ENCODE measurements at places on chromosomes 5 and 9.

GRCh38 chr9:81686614-81687520, 2.5 kb downstream of the TLE1 start:
- DNase-seq = peak; percentile 71

DNA sequence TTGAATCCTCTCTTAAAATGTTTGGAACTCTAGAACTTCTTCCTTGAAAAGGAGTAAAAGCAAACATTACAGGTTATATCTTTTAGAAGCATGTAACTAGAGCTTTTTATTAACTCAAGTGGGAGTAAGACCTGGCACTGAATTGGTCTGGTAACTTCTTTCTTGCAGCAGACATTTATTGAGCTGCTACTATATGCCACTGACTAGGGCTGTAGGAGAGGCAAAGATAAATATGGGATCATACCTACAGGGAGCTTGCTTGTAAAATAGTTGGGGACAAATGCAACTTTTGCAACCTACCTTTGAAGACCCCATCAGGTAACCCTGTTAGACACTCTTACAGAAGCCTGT, 231.9 kb upstream of the TUT7 start:
- no peak for DNase-seq

DNA sequence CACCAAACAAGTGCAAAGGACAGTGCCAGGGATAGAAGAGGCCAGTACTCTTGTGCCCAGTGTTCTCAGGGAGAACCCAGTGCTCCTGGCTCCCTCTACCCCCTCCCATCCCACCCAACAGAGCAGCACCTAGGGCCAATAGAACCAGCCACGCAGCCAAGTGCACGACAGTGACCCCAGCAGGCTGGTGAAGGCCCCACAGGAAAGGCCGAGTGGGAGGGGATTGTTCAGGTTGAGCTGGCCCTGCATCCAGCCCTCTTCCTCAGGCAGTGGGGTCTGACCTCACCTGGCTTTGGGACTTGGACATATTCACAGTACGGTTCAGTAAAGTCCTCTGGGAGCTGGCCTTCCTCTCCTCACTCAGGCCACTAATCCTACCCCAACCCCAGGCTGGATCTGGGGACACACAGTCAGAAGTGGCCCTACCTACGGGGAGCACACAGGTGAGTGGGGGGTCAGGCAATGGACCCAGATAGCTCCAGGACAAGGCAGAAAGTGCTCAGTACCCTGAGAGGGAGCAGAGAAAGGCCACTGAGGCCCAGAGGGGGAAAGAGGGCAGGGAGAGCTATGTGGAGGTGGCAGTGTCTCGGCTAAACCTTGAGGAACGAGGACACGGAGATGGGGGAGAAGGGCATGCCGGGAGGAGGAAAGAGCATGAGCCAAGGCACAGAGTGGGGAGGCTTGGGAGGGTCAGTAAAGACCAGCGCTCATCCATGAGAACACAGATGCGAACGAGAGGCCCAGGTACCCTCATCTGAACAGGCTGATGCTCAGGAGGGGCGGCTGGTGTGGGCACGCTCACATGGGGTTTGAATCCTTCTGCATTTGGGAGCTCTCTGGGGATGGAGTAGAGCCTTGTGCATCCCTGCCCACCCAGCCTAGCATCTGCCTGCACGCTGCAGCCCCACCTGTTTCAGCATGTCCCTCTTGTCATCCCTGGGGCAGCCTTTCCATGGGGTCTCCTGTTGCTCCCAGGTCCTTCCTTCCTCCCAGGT, 25.6 kb downstream of the POLR1E start:
- no peak for DNase-seq

GRCh38 chr5:68219161-68219816, 3.7 kb downstream of the PIK3R1 start:
- DNase-seq = no peak

DNA sequence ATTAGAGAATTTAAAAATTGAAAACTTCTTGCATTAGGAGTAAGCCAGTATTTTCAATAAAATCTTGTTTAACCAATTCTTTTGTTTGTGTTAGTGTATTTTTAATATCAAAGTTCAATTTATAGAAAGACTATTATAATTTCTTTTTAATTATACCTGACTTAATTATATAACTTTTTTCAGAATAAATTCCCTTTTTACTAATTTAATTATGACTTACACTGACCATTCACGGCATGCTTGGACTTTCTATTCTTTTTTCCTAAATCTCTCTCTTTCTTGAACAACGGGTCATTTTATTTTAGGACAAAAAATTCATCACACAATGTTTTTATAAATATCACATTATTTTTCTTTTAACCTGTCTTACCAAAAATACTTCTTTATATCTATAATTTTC, 555.3 kb upstream of the PTGER4 start:
- DNase-seq = no peak

- peak; percentile 8 for DNase-seq
Measured at GRCh38 chr5:114317751-114318150, 44.1 kb upstream of the KCNN2 start.

DNA sequence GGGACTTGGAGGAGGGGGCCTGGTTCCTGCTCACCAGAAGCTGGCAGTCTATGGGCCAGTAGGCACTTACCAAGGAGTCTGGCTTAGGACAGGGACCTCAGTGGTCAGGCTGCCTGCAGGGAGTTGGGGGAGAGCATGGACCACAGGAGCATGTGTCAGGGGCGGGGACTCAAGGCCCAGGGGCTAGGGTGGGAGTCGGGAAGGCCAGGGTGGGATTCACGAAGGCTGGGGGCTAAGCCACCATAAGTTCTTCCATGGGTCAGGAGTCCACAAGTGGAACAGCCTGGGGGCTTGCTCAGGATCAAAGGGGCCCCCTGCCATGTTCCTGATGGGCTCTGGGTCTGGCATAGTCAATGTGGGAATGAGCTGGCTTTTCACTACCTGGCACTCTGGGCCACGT, 11.5 kb upstream of the SLC25A48 start:
- no peak for DNase-seq

GRCh38 chr9:27483576-27483975, 40.5 kb upstream of the IFNK start:
- no peak for DNase-seq

GRCh38 chr9:112530751-112531205, 44.2 kb downstream of the KIAA1958 start:
- no peak for DNase-seq

- no peak for DNase-seq
Measured at GRCh38 chr9:131062969-131063368, 33.4 kb upstream of the AIF1L start.

GRCh38 chr9:95091601-95092261, 225.8 kb downstream of the FANCC start:
- peak; percentile 26 for DNase-seq

- peak; percentile 22 for DNase-seq
Measured at GRCh38 chr5:66830636-66831035, 234.4 kb downstream of the MAST4 start.

- no peak for DNase-seq
Measured at GRCh38 chr9:134158753-134159392, 5.5 kb downstream of the RNU6ATAC start.

- no peak for DNase-seq
Measured at GRCh38 chr9:4333787-4334186, 33.9 kb upstream of the GLIS3 start.

GRCh38 chr5:62306896-62307689, 1.1 kb downstream of the KIF2A start:
- no peak for DNase-seq

DNA sequence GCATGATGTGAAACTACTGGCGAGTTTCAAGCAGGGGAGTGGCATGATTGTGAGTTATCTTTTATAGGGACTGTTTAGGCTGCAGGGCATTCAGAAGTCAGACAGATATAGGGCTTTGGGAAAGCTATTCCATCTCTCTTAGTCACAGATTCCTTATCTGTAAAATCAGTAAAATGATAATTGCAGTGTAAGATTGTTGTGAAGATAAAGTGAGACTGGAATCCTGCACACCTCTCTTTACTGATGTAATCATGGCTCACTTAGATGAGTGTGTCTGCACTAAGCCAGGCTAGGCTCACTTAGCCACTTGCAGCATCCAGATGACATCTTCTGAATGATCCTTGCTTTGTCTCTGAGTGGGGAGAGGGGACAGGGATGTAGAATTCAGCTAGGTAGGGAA, 81.8 kb upstream of the MAMDC2 start:
- DNase-seq = peak; percentile 85

DNA sequence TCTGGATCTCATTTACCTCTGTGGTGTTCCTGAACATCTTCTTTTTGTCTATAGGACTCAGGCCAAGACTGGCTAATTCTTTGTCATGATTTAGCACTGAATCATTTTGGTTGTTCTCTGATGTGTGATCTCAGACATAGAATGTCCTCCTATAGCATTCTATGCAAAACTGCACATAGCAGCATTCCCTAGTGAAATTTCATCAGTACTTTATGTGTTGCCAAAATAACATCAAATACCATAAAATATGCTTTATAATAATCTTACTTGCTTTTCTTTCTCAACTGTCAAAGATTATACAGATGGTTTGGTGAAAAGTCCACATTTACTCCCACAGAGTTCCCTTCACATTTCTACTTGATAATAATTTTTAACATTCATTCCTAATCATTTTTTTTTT, 115.7 kb upstream of the MPDZ start:
- DNase-seq = no peak

GRCh38 chr9:121861501-121862180, 210.2 kb downstream of the DAB2IP start:
- DNase-seq = peak; percentile 56

GRCh38 chr5:164057121-164057520, 551.7 kb downstream of the MAT2B start:
- DNase-seq = no peak

DNA sequence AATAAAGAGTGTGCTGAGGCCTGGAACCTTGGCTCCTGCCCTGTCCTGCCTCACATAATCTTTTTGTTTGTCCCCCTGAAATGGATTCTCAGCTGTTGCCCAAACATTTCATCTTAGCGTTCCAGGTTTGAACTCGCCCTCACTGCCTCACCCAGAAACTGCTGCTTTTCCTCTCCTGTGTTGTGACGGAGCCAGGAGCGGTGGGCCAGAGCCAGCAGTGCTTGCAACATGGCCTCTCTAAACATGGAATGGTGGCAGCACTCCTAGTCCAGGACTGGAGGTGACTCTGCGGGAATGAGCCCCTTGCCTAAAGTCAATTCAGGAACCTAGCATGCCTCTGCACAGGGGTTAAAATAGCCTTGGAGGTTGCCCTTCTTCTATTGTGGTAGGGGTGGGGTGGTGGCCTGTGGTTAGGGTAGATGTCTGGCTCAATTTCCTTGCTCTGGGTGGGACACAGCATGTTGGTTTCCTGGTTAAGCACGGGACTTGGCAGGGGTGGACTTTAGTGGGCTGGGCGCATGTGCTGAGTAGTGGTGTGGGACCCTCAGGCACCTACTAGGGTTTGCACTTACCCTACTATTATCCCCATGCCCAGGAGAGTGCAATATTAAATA, 101.6 kb downstream of the SLC25A46 start:
- no peak for DNase-seq

DNA sequence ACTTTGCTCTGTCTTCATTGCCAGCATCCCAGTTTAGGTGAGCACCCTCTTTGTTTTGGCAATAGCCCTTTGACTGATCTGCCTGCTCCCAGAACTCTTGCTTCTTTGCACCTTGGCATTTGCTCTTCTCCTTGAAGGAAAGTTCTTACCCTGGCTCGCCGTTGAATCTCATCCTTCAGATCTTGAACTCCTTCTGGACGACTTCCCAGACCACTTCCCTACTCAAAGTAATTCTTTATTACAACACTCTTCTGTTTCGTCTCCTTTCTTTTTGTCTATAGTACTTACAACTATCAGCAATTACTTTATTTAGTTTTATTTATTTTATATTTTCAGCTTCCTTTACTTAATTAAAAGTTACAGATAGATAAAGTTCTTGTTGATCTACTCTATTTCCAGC, 1510.1 kb downstream of the MAT2B start:
- DNase-seq = no peak

DNA sequence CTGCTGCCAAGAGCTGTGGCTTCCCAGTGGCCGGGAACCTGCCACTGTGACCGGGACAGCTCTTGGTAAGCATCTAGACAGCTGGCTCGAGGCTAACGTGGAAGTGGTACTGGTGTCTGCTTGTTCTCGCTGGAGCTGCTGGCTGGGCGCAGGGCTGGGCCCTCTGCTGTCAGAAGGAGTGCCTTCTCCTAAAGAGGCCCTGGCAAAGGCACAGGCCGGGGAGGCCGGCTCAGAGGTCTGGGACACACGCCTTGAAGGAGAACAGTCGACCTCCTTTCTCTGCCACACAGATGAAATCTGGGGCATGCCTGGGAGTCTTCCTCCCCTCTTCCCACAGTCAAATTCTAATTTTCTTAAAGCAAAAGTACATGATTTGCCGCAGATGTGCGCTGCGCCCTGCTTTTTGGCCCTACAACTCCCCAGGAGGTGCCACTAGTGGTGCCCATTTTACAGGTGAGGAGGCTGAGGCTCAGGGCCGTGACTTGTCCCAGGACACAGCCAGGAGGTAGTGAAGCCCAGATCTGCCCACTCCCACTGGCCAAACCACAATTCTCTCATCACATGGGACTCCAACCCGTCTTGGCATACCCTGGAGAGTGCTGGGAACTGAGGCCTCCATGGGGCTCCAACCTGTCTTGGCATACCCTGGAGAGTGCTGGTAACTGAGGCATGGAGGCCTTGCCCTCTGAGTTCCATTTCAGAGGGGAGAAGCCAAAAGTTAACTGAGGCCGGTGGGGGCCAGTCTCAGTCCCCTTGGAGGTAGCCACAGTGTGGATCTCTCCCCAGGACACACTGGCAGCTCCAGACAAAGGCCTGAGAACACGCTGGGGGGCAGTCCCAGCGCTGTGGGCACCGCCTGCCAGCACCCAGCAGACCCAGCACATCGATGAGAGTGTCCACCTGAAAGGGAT, 12.0 kb upstream of the RXRA start:
- DNase-seq = no peak

- no peak for DNase-seq
Measured at GRCh38 chr9:91415290-91415689, 8.3 kb downstream of the NFIL3 start.
